ENCODE measurements at places on chromosomes 7 and 10. TPM values are rescaled to one million over a fixed set of nuclear protein-coding genes. Genes with fewer than 3 reads are reported as not detected.

The MSMB gene
- total RNA-seq: not detected

The PROSER2 gene
- 0.93 TPM for total RNA-seq

The EBF3 gene
- not detected for total RNA-seq

- no peak for DNase-seq
- H3K4me3 ChIP-seq: no peak overlapping the region
- H3K27ac ChIP-seq: no peak overlapping the region
- H3K36me3 ChIP-seq: no peaks in the 10 kb centered on the region
- H3K4me1 ChIP-seq: no peaks in the 10 kb centered on the region
Measured at GRCh38 chr10:9848981-9849380, 1168.7 kb upstream of the CELF2 start.

- no peak overlapping the region for H3K4me3 ChIP-seq
- H3K27me3 ChIP-seq: peaks cover 2% of the 10 kb centered on the region
- DNase-seq: no peak
- no peaks in the 10 kb centered on the region for H3K36me3 ChIP-seq
Measured at GRCh38 chr10:103246324-103246723, 637 bp downstream of the RPEL1 start.

DNA sequence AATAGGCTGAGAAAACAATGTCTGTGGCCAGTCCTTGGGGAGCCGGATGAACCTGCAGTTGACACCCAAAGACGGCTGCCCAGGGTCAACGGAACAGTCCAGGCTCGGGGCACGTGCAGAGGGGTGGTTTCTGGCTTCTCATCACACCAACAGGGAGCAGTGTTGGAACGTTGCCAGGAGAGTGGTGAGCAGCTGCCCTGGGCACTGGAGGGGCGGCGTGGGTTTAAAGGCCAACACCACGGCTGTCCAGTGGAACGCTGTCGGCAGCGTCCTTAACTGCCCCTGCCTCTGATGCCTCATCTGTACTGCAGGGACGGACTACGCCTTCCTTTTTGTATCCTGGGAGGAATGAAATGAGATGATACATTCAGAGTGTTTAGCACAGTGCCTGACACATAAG is 19.8 kb downstream of the JCAD start:
- peaks cover 63% of the 10 kb centered on the region for H3K27me3 ChIP-seq
- no peak overlapping the region for H3K4me3 ChIP-seq
- H3K27ac ChIP-seq: no peak overlapping the region
- peaks cover 2% of the 10 kb centered on the region for H3K4me1 ChIP-seq
- no peaks in the 10 kb centered on the region for H3K36me3 ChIP-seq

- no peak for DNase-seq
- H3K4me1 ChIP-seq: no peaks in the 10 kb centered on the region
- H3K36me3 ChIP-seq: no peaks in the 10 kb centered on the region
- no peak overlapping the region for H3K4me3 ChIP-seq
- no peaks in the 10 kb centered on the region for H3K27me3 ChIP-seq
Measured at GRCh38 chr7:12007576-12007975, 175.6 kb upstream of the THSD7A start.
